ENCODE measurements at places on chromosomes 7 and 10. TPM values are rescaled to one million over a fixed set of nuclear protein-coding genes. Genes with fewer than 3 reads are reported as not detected.

The TMEM178B gene
- polyA plus RNA-seq, result 0.32 TPM

The FXYD4 gene
- 0.71 TPM for polyA plus RNA-seq

The ERVW-1 gene
- polyA plus RNA-seq, result 0.74 TPM

DNA sequence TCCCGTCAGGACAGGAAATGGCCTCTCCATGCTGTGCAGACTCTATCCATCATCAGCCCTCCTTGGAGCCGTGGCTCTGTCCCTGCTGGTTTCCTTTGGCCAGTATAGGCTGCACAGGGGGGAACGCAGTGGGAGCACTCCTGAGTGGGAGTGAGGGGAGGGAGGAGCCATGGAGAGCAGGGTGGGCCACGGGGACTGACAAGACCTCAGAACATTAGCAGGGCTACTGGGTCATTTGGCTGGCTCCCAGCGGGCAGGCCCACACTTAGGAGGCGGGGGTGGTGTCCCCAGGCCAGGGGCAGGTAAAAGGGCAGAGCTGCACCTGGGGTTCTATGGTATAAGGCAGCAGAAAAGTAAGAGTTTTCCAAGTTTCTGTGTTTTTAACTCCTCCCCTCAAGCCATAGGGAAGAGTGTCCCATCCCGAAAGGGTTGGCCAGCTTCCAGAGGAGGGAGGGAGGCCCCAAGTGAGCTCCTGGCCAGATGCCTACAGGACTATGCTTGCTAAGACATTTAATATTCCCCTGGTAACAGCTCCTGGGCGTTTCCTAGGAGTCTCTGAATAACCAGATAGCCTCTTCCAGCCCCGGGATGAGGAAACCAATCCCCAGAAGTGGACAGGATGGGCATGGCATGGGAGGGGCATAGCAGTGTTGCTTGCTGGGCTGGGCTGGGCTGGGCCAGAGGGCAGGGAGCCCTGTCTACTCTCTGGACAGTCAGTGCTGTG is 5.5 kb upstream of the OPN4 start:
- DNase-seq, result no peak

The ADRA2A gene
- 2.0 TPM for polyA plus RNA-seq

The GPR26 gene
- not detected for polyA plus RNA-seq

The CALML5 gene
- polyA plus RNA-seq, result not detected

The IRF5 gene
- polyA plus RNA-seq, result 6.9 TPM

- DNase-seq, result no peak
Measured at GRCh38 chr10:79905322-79906314, 43.3 kb downstream of the SFTPD start.

GRCh38 chr10:59700709-59701108 is 8.9 kb downstream of the SLC16A9 start:
- no peak for DNase-seq

The ZNF680 gene
- 18.1 TPM for polyA plus RNA-seq

DNA sequence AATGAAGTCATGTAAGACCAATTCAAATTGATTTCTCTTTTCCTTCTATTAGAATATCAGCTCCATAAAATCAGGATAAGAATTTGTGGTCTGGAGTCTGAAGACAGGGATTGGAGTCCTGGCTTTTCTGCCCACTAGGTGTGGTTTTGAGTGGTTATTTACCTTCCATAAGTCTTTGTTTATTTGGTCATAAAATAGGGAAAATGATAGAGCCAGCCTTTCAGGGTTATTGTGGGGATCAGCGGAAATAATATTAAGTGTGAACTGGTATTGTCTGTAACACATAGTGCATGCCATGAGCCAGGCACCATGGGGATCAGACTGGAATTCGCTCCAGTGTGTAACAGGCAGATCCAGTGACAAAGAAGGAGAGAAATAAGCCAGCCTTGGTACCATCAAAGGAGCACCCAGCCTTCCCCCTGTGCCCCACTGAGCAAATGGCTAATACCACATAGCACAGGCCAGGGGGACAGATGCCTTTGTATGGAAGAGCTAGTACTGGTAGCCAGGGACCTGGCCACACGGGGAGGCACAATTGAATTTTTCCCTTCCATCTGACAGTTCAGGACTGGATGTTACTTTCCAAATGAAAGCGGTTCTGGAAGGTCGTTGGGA is 509.7 kb upstream of the PODXL start:
- no peak for DNase-seq

DNA sequence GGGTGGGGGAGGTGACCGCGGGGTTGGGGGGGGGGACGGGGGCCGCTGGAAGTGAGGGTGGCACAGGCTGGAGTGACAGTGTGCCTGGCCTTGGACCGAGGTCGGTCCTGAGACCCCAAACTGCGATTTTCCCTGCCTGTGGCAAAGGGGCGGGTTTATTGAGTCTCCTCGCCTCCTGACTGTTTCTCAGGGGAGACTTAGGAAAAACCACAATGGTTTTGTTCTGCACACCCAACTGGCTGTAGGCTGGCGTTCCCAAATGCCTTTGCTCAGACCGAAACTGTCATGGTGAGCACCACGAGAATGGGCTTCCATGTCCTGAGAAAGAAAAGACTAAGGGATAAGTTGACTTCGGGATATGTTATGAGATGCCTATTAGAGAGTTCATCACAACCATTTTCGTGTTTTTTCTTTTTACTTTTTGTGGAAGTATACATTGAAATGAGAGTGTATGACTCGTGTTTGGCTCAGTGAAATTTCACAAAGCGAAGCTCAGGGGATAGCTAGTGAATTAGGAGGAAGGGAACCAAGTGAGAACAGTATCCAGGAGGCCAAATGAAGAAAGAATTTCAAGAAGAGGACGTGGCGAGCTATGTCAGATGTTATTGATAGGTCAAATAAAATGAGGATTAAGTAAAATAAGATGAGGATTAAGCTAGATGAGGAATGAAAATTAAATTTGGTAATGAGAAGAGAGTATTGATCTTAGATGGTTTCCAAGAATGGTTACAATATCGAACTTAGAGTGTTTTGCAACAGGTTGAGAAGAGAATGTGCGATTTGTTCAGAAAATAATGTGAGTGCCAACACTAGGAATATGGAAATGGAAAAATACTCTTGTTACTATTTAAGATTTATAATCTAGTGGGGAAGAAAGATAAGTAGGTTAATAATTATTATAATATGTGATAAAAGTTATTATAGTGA is 918 bp downstream of the NET1 start:
- DNase-seq, result no peak

- DNase-seq, result no peak
Measured at GRCh38 chr10:123790132-123790885, 101.3 kb downstream of the CPXM2 start.

Measured in right renal cortex interstitium (tissue), 3 donors.